Tibial artery (tissue), 4 donors: ENCODE measurements at places on chromosomes 6 and 20.

- no peak for DNase-seq
These were observed 537 bp downstream of the PPIL4 start for GRCh38 chr6:149545258-149545753.

DNA sequence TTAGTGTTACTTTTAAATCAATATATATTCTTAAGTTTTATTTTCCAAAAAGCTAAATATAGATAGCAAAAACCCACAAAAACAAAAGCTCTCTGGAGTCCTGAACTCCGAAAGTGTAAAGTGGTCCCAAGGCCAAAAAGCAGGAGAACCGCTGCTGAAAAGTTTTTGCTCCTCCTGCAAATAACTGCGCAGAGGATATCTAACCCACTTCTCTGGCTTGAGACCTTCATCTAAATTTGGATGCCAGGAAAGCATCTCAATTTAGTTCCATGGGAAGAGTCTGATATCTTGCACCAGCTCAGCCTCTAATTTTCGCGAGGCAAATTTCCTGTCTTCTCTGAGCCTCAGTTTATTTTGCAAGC is 523 bp downstream of the MRPS10 start:
- no peak for DNase-seq

GRCh38 chr6:130320908-130321307 is 44.9 kb upstream of the TMEM200A start:
- DNase-seq, result no peak

DNA sequence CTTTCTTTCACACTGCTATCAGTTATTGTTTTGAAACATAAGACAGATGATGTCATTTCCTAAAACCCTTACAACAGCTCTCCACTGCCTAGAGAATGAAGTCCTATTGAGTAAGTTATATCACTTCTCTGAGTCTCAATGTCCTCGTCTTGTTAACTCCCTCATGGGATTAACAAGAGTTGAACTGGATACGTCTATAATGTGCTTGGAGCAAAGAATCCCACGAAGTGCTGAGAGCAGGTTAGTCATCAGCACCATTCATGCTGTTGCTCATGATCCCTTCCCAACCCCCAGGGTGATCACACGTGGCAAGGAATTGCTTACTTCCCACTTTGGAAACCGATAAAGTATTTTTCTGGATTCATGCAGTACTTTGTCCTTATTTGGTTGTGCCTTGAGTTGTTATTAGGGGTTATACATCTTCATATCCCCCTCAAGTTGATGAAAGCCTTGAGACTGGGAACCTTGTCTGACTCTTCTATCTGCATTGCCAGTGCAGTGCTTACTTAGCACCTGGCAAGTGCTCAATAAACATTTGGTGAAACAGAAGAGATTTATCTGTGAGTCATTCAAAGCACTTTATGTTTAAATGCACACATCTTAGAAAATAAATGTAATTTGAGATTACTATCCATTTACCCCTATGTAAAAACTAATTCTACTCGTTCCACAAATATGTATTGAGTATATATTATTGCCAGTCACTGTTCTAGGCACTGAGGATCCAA is 487.5 kb downstream of the EPM2A start:
- no peak for DNase-seq

DNA sequence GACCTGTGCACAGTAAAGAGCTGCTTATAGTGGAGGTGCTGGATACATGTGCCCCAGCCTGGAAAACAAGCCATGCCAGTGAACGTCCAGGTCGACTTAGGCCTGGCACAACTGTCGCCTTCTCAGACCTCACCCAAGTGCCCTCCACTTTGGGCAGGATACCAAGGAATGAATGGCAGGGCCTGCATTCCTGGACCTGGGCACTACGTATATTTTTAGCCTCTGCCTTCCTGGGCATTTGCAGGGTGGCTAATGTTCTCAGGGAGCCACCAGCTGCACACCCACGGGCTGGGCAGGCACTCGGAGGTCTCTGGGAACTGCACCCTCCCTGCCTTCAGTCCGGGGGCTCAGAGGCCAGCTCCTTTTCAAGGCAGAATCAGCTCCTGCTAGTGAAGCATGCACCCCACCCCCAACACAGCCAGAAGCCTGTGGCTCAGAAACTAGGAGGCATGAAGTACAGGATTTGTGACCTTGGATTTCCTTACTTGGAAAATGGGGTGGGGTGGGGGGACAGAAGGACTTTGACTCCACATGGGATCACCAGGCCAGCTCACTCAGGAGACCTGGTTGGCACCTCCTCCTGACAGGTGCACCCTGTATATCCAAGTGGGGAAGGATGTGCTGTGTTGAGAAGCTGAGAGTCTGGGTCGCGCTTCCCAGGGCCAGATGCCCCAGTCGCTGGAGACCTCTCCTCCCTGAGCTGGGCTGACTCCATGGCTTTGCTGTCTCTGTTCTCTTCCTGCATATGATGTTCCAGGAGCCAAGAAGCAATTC is 2.5 kb upstream of the LSM14B start:
- no peak for DNase-seq

GRCh38 chr6:43200541-43200940 is 18.5 kb downstream of the CUL9 start:
- peak; percentile 44 for DNase-seq

- no peak for DNase-seq
These were observed 44.8 kb upstream of the CTNNBL1 start for GRCh38 chr20:37649017-37649416.
